GM06990 (cell line): ENCODE measurements at places on chromosomes 2 and 18.
A peak's percentile ranks its signal among the peaks of the same experiment; 100 is the strongest.

DNA sequence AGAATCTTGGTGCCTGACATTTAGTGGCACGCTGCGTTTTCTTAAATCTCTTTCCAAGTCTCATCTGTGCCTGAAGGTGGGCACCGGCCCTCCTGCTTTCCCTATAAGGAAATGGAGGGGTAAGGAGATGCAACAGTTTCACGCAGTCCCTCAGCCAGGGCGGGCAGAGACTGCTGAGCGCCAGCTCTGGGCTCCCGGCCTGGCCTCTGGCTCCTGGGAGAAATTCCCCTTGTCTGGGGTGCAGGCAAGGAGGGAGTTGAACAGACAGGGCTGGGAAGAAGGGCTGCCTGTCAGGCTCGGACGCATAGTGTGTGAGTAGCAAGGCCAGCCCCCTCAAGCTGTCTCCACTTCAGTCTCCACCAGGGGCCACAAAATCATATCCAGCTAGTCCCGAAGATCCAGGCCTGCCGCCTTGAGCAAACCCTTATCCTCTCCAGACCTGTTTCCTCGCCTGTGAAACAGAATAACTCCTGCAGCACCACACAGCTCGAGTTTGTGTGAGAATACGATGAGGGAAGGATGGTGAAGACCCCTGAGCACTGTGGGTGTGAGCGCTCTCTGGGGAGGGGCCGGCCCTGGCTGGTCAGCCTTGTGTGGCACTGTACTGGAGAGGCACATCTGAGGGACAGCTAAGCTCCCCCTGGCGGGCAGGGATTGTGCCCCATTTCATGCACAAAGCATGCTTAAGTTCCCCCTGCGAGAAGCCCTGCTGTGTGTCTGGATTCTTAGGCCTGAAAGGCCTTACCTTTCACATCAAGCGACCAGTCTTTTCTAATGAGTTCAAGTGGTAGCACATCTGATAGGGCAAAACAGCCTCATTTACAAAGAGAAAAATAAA is 33.8 kb downstream of the SDC1 start:
- no peak for DNase-seq

DNA sequence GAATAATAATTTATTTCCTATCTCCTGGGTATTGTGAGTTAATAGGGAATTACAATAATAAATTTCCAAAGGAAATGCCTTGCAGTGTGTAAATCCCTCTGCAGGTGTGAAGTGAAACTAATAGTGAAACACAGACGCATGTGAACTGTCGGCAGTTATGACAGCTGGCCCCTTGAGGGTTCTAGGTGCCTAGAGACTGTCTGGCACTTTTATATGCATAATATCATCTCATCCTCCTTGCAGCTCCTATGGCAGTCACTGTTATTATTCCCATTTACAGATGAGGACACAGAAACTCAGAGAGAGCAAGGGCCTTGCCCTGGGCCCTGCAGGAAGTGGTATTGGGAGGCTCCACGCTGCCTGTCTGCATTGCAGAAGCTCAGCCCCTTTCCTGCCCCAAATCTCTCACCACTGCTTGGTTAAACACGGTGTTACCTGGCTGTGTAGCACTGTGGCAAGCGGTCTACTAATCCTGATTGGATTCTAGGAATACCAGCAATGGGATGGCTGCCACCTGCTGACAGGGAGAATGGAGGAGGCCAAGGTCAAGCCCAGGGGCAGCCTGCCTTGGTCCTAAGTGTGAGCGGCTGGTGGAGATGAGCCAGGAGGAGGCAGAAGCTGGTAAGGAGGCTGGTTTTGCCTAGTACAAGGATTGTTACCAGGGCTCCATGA is 32.8 kb upstream of the ACKR3 start:
- peak; percentile 43 for DNase-seq

- DNase-seq = no peak
Observed at GRCh38 chr2:237510502-237511217, 23.6 kb downstream of the MLPH start.

GRCh38 chr2:237096201-237096600 is 10.5 kb downstream of the COPS8 start:
- no peak for DNase-seq

- no peak for DNase-seq
Observed at GRCh38 chr18:78773303-78773755, 206.3 kb upstream of the SALL3 start.

- no peak for DNase-seq
Observed at GRCh38 chr2:209191139-209191538, 232.7 kb upstream of the MAP2 start.

DNA sequence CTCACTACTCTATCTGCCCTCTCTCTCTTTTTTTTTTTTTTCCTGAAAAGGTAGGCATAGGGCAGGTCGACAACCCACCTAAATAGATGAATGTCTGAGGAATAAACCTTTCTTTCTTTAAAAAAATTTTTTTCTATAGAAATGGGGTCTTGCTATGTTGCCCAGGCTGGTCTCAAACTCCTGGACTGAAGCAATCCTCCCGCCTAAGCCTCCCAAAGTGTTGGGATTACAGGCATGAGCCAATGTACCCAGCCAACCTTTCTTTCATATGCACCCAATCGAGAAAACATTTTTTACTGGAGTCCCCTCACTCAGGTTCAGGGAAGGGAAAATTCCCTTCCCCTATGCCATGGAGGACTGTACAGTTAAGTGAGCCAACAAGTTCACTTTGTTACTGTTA is 31.0 kb downstream of the CFAP210 start:
- DNase-seq = no peak

GRCh38 chr18:42525905-42526304 is 570.9 kb downstream of the PIK3C3 start:
- no peak for DNase-seq

DNA sequence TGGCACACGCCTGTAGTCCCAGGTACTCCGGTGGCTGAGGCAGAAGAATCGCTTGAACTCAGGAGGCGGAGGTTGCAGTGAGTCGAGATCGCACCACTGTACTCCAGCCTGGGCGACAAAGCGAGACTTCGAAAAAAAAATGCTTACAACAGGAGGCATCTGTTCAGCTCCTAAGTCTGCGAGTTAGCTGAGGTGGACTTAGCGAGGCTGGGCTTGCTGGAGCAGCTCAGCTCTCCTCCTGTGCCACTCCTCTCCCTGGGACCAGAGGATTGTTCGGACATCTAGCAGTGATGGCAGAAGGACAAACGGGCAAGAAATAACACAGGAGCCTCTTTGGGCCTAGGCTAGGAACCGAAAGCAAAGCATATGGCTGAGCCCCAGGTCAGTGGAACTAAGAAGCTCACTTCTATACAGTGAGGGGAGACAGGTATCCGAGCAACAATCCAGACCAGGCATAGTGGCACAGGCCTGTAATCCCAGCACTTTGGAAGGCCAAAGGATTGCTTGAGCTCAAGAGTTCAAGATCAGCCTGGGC is 260.1 kb downstream of the GLI2 start:
- no peak for DNase-seq

GRCh38 chr2:130261970-130262760 is 63.9 kb upstream of the TUBA3E start:
- DNase-seq = no peak

- no peak for DNase-seq
Observed at GRCh38 chr2:1147873-1148612, 197.4 kb downstream of the SNTG2 start.

DNA sequence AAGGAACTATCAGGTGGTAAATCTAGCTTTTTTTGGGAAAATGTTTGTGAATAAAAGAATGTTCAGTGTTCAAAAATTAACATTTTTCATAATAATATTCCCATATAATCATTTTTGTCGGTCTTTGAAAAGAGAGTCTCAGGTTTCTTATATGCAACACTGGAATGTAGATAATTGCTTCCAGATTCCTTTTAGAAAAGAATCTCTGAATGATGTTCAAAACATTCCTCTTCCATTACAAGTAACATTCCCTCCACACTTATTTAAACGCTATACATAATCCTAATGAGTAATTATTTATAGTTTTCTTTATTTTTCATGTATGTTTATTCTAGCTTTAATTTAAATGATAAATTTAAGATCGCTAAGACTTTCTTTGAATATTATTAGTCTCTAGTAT is 7.0 kb downstream of the ZSWIM2 start:
- no peak for DNase-seq

DNA sequence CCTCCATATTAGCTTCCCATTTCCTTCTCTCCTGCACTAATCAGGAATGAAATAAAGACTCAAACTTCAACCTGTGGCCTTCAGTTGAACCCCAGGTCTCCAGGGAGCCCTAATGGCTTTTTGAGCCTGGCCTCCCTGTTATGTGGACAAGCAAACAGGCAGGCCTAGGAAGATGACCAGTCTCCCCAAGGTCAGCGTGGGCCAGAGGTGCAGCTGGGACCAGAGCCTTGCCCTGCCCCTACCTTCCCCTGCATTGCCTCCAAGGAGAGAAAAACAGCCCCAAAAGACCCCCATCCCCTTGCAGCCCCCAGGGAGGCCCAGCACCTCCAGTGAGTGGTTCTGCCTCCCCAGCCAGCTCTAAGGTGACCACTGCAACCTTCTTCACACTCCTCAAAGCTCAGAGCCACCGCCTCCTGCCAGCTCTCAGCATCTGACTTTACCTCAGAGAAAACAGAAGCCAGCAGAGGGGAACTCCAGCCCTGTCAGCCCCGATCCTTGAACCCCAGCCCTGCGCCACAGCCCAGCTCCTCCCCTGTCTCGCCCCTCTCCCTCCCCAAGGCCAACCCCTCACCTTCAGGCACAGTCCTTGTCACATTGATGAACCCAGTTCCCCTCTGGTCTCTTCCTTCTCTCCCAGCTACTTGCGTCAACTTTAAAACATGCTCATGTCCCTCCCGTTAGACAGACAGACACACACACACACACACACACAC is 59.5 kb upstream of the ID2 start:
- no peak for DNase-seq

DNA sequence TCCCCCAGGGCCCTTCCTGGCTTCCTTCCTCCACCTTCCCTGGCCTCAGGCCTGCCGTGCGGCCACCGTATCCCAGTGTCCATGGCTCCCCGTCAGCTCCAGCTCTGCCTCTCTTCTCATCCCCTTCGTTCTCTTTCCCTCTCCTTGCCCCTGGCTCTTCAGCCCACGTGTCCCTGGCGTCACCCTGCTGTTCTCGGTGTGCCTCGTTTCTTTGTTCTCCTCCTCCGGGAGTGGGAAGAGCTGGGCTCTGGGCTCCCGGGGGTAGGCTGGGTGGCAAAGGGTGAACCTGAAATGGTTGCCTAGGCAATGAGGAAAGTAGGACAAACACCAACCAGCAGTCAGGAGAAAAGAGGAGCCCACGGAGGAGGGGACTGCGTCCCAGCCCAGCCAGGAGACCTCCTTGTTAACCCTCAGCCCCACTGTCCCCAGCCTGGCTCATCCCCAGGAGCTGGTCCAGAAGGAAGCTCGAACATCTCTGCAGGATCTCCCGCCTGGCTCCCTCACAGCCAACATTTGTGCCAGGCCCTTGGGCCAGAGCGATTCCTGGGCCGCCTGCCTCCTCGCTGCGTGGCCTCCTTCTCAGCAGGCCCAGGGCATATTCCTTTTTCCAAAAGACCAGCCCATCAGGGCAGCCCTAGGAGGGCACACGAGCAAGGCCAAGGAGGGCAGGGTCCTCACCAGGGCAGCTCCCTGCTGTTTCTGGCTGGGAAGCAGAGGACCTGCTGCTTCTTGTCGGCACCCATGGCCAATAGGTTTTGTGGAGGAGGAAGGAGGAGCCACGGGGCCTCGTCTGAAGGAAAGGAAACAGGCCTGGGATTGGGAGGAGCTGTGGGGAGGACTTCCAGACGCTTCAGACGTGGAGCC is 30.9 kb upstream of the DNMT3A start:
- no peak for DNase-seq

DNA sequence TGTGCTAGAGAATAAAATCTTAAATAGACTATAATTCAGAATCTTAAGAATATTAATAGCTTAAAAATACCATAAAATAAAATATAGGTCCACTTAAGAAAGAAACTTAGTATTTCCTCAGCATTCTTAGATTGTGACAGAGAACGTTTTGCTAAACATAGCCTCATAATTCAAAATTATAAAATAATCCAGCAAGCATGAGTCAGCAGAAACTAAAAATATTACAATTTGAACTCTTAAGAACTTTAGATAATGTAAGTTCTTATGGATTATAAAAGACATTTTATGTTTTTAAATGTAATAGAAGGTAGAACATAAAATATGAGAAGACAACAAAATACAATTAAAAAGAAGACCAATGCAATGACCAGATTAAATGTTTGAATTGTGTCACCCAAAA is 164.5 kb upstream of the MC4R start:
- no peak for DNase-seq
